ENCODE measurements at places on chromosomes 1 and 21. TPM values are rescaled to one million over a fixed set of nuclear protein-coding genes. Genes with fewer than 3 reads are reported as not detected.

- DNase-seq, result peak; percentile 46
Measured at GRCh38 chr1:171081314-171081753, 9.4 kb upstream of the FMO3 start.

DNA sequence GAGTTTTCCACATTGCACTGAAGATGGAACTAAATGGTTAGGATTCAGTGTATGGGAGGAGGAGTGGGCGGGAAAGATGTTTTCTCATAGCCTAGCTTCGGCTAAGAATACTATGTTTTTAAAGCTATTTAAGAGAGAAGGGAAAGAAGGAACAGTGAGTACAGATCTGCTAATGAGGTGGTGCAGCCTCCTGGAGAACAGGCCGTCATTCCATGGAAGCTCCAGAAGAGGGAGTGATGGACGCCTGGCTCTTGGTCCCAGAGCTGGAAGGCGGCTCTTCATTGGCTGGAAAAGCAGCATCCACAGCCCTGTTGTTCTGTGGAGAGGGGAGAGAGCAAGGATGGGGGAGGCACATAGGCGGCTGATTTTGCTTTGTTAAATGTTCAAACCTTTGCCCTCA, 6.9 kb downstream of the CAMK1G start:
- DNase-seq, result peak; percentile 35

- DNase-seq, result peak; percentile 86
Measured at GRCh38 chr1:39204441-39205081, at the start of gene MACF1. TSS of gene MACF1 (plus strand) at chr1:39204695. CDS start at chr1:39205023, 328 bp downstream.

KRTAP11-1 gene
- not detected for total RNA-seq

- no peak for DNase-seq
Measured at GRCh38 chr1:219790834-219791615, 137.3 kb downstream of the SLC30A10 start.

DNA sequence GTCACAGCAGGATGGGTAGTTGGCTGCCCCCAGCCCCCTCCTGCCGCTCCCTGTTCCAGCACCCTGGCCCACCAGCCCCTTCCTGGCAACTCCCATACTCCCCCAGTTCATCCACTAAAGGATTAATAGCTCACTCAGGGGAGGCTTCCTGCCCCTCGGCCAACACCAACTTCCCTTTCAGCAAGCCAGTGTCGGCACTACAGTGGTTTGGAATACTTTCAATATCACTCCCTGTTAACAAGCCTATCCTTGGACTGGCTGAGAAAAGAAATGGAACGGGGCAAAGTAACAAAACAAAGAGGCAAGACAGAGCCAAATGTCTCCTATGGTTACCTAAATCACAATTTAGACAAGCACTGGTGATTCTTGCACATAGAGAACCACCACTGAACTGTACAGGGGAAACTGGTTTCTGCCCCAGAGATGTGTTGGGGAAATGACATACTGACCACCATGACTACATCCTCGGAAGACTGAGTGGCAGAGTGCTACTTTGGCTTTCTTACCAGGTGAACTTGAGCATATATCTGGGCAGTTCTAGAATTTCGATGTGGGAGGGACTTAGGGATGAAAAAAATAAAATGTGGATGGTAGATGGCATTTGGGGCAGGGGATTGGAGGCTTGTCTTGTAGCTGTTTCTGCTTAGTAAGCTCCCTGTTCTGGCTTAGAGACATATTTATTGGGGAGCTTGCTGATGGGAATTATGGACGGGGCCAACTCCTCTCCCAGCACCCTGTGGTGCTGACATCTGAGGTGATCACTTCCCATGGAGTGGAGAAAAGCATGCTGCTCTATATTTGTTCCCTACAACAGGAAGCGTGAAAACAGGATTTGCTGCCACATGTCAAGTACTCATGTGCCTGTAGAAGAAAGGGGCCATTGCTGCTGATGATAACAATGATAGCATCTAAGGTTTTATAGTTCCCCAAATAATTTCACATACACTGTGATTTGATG, 7.1 kb upstream of the CAPN2 start:
- DNase-seq, result no peak

GRCh38 chr1:230915078-230915477, 46.8 kb upstream of the C1orf198 start:
- DNase-seq, result peak; percentile 74

TNN gene
- 0.33 TPM for total RNA-seq

- DNase-seq, result peak; percentile 54
Measured at GRCh38 chr1:245788269-245788668, 633.5 kb downstream of the KIF26B start.

DNA sequence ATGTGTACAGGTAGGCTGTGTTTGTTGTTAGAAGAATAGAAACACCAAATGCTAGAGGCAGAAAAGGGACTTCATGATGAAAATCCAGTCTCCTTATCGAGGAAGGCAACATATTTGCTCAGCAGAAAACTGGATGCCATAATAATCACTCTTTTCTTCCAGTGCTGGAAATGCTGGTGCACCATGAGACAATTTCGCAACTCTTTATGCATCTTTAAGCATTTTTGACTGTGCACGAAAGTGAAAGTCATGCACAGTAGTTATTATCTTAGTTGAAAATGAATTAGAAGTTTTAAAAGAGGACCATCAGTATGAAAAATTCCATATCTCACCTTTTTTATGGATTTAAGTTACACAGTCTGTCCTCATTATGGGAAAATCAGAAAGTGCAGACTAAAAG, 29.1 kb downstream of the SMYD2 start:
- DNase-seq, result no peak

GRCh38 chr1:7921796-7922195, 18.8 kb downstream of the TNFRSF9 start:
- no peak for DNase-seq

GRCh38 chr1:12460121-12460520, 157.9 kb downstream of the DHRS3 start:
- DNase-seq, result no peak

DNA sequence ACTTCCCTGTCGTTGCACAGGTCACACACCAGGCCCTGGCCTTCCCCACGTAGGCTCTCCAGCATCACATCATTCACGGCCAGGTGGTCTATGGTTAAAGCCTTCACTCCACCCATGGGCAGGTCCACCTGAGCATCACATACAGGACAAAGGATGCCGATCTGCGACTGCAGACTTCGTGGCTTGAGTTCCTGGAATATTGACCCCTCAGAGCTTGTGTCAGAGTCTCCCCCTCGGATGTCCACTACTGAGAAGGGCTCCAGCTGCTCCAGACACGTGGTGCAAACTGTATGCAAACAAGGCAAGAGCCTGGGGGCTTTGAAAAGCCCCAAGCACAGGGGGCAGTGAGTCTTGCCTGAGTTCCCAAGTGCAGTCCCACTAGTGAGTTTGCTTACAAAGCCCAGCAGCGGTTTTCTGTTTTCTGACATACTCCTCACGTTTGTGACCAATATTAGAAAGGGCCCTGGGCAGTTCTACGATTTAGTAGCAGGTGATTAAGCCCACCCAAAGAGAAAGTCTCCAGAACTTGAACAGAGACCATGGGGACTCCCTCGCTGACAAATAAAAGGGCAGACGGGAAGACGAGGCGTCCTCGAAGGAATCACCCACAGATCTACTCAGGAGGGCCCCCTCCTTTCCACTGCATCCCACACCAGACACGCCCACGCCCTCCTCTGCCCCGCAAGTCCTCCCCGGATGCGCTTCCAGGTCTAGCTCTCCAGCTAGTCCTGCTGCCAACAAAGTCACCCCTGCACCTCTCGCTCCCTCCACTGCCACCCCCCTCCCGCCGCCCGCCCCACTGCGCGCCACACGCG, 568 bp downstream of the TRIM45 start:
- DNase-seq, result peak; percentile 17

- no peak for DNase-seq
Measured at GRCh38 chr1:7561331-7561921, 209.7 kb upstream of the VAMP3 start.

RHBDL2 gene
- 0.57 TPM for total RNA-seq

GRCh38 chr1:66246351-66247269, 287.3 kb upstream of the SGIP1 start:
- no peak for DNase-seq

DNA sequence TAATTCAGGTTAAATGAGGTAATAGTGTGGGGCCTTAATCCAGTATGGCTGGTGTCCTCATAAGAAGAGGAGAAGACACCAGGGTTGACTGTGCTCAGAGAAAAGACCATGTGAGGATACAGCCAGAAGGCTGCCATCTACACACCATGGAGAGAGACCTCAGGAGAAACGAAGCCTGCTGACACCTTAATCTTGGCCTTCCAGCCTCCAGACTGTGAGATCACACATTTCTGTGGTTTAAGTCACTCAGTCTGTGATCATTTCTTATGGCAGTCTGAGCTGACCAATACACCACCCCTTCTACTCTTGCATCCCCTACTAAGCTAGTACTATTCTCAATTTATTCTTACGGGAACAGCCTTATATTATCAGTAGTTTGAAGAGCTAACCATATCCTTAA, 310.0 kb downstream of the ZP4 start:
- DNase-seq, result no peak

CELA2B gene
- not detected for total RNA-seq

SNX7 gene
- total RNA-seq, result 76.1 TPM

DNA sequence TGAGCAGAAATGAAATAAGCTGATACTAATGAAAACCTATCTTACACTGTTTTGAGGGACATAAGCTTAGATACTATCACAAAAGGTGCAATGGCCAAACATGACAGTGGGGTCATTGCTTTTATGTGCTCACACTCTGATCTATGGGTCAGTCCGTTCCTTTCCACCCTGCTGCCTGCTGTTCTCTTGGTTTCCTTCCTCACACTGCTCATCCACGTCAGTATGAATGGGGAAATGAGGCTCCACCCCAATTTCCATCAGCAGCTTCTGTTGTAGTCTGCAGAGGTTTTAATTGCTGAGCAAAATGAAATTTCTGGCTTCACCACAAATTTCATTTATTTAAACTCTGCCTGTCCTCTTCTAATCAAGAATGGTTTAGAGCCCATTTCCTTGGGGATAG, 155.2 kb downstream of the GABPA start:
- no peak for DNase-seq

DCST2 gene
- 1.6 TPM for total RNA-seq

DNA sequence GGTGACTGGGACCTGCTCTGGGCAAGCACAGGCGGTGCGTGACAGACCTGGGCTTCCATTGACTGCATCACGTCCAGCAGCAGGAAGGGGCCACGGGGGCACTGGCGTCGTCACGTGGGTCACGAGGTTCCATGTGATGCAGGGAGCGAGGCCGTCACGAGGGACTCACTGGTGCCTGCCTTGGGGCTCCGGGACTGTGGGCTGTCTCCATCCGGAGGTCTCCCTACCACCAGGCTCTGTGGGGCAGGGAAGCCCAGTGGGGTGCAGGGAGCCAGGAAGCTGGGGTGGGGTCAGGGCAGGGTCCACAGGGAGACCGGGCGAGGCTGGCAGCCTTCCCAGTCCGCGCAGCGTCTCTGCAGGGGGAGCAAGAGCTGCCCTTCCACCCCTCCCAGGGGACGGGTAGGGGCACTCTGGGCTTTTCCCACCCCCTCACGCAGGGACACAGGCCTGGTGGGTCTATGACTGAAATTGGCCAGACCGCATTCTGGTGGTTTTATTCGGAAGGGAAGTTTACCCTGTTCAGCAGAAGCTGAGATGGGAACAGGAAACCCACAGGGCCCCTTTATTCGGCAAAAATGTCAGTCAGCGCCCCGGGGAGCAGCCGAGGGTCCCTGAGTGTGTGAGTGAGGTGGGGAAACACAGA, 416 bp upstream of the TNFRSF14 start:
- DNase-seq, result no peak

CLCNKB gene
- 0.47 TPM for total RNA-seq

GRCh38 chr21:33308586-33309490, 15.9 kb upstream of the IFNAR1 start:
- no peak for DNase-seq

CFAP45 gene
- total RNA-seq, result 0.43 TPM
